ENCODE measurements at places on chromosomes 6 and 20.

DNA sequence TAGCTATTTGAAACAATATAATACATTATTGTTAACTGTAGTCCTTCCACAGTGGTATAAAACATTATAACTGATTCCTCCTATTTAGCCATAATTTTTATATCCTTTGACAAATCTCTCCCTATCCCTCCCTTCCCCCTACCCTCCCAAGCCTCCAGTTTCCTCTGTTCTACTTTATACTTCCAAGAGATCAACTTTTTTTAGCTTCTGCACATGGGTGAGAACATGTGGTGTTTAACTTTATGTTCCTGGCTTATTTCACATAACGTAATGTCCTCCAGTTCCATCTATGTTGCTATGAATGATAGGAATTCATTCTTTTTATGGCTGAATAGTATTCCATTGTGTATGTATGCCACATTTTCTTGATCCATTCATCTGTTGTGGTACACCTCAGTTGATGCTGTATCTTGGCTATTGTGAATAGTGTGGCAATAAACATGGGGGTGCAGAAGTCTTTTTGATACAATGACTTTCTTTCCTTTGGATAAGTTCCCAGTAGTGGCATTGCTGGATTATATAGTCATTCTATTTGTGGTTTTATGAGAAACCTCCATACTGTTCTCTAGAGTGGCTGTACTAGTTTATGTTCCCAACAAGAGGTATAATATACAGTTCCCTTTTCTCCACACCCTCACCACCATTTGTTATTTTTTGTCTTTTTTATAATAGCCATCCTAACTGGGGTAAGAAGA, 205.0 kb downstream of the KCNQ5 start:
- H3K36me3 ChIP-seq, result no peaks in the 10 kb centered on the region
- H3K27ac ChIP-seq, result no peak overlapping the region
- no peaks in the 10 kb centered on the region for H3K27me3 ChIP-seq
- H3K4me1 ChIP-seq, result no peaks in the 10 kb centered on the region
- DNase-seq, result no peak
- no peak overlapping the region for H3K4me3 ChIP-seq

DNA sequence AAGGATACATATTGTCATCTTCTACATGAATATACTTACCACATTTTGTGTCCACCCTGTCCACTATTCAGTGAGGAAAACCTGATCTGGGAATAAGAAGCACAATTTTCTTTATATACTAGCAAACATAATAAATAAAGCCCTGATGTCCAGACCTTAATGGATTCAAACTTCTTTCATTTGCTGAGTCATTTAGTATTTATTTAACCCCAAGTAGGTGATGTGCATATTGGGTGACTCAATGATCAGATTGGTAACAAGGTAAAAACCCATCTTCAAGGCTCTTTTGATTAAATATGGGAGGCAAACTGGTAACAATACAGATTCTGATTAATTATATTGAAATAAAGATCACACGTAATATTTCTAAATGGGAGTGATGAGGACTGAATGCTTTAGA, 1159.8 kb upstream of the EYS start:
- no peaks in the 10 kb centered on the region for H3K36me3 ChIP-seq
- no peak overlapping the region for H3K4me3 ChIP-seq
- no peak overlapping the region for H3K27ac ChIP-seq
- DNase-seq, result no peak
- no peaks in the 10 kb centered on the region for H3K27me3 ChIP-seq

- H3K27me3 ChIP-seq, result no peaks in the 10 kb centered on the region
- peaks cover 4% of the 10 kb centered on the region for H3K4me1 ChIP-seq
- no peaks in the 10 kb centered on the region for H3K36me3 ChIP-seq
- H3K27ac ChIP-seq, result no peak overlapping the region
- DNase-seq, result no peak
- H3K4me3 ChIP-seq, result no peak overlapping the region
Observed at GRCh38 chr6:132972971-132973370, 158.6 kb downstream of the RPS12 start.

DNA sequence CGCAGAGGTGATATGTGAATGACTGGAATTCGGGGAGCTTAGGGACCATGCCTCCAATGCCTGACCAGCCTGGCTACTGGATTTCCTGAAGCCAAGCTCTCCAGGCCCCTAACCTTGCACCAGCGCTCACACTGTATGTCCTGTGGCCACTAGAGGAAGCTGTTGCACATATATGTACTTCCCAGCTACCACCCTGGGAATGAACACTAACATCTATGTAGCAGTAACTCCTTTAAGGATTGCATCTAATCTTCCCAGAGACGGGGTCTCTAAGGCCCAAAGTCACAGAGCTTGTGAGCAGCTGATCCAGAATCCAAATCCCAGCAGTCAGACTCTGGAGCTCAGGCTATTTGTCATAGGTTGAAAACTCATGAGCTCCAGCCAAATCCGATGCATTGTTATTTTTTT, 20.4 kb upstream of the BPIFB1 start:
- no peak overlapping the region for H3K27ac ChIP-seq
- H3K4me3 ChIP-seq, result no peak overlapping the region
- no peaks in the 10 kb centered on the region for H3K36me3 ChIP-seq
- H3K27me3 ChIP-seq, result no peaks in the 10 kb centered on the region

- H3K27ac ChIP-seq, result no peak overlapping the region
- no peaks in the 10 kb centered on the region for H3K4me1 ChIP-seq
Observed at GRCh38 chr6:151704383-151704782, 103.1 kb upstream of the ESR1 start.

GRCh38 chr6:31831350-31832215, 4.0 kb downstream of the HSPA1B start:
- H3K4me3 ChIP-seq, result peak overlapping the region; percentile 65
- peaks cover 38% of the 10 kb centered on the region for H3K4me1 ChIP-seq
- H3K27ac ChIP-seq, result peak overlapping the region; percentile 97

GRCh38 chr20:549722-550496, 6.3 kb upstream of the CSNK2A1 start:
- no peak overlapping the region for H3K4me3 ChIP-seq
- H3K27ac ChIP-seq, result no peak overlapping the region
- H3K36me3 ChIP-seq, result no peaks in the 10 kb centered on the region
- no peak for DNase-seq
- H3K4me1 ChIP-seq, result no peaks in the 10 kb centered on the region
